Stimulated activated naive CD8-positive, alpha-beta T cell treated with anti-CD3 and anti-CD28 coated beads, Interleukin-15, Interleukin-2, amounts not matched to agents 100 U/mL and 50 U/mL, for 24 hours (primary cell): ENCODE measurements at places on chromosomes 5 and 9.

GRCh38 chr9:99762470-99762869 is 59.2 kb upstream of the NR4A3 start:
- DNase-seq, result no peak

DNA sequence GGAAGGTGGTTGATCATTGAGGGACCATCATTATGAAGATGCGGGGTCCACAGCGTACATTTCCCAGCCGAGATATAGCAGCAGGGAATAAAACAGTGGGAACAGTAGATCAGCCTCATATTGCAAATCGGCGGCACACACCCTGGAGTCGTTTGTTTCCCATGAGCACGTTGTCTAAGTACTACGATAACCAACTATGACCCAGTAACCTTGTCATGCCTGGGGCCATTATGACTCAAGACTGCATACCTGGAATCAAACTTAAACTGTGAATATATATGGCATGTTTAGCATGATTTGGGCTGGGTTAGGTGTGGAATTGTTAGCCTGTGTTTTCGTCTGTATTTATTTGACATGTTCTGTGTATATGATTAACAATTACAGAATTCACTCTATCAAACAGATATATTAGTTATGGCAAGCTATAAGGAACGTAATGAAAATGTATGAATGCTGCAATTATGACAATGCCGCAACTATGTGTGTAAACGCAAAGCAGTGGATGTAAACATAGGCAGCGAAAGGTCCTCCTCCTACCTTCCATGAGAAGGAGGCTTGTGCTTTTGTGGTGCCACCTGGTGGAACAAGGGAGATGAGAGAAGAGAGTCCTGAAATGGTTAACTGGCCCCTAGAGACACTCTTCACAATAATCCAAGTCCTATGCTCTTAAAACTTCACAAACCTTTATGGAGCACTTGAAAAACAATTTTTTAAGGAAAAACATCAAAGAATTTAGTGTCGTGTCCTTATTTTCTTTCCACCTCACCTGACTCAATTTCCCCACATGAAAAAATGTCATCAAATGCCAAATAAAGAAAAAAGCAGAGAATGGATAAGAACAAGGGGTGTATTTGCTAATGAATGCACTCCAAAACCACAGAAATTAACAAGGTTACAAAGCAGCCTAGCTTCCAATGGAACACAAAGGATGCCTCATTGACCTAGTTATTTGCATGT is 47.1 kb downstream of the SEMA5A start:
- DNase-seq, result no peak

- no peak for DNase-seq
Observed at GRCh38 chr9:84493284-84493947, 152.9 kb upstream of the SLC28A3 start.

DNA sequence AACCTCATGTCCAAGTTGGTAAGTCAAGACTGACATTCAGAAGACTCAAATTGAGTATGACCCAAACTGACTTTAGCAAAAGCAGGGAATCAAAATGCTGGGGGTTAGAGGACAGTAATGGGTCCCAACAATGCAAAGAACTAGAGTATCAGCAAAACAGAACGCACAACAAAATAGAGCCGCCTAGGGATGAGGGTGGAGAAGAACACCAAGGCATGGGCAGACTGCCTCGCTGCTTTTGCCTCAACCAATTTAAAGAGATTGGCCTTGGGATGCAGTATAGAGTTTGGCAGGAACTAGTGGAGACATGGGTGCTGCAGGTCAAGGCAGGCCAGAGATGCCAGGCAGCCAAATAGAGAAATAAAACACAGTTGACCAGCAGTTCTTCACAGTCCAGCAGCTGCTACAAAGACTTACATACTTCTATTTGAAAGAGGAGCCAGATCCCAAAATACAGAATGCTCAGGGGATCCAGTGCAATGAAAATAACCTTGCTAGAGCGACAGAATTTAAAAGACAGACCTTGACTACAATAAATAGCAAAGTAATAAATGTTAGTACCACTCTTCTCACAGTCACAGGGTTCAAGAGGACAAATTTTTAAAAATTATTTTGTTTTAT is 83.9 kb upstream of the NIPBL start:
- no peak for DNase-seq
